ENCODE measurements at places on chromosomes 6 and 20.

DNA sequence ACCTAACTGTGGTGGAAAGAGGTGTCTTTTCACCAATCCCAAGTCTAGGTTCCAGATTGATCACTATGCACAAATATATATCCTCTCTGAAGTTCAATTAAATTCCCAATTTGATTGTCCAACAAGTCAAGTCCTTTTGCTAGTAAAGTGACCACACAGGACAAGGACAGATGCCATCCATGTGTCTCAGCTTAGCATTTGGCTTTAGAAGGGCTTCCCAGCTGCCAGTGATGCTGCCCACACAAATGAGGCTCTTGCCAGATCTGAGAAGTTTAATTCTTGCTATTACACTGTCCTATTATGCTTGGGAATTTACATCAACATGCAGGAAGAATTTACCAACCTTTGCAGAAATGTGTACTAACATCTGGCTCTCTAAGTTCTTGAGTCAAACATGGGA is 108.5 kb downstream of the COL9A1 start:
- DNase-seq = no peak

DNA sequence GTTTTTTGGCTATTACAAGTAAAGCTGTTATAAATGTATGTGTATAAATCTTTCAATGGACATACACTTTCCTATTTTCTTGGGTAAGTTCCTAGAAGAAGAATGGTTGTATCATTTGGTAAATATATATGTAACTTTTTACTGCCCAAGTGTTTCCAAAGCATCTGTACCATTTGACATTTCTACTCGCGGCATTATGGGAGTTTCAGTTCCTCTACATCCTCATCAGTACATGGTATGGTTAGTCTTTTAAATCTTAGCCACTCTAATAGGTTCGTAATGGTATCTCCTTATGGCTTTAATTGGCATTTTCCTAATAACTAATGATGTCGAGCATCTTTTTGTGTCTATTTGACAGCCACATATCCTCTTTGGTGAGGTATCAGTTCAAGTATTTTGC is 12.9 kb downstream of the SNPH start:
- DNase-seq = no peak

GRCh38 chr6:123415844-123416468 is 220.8 kb downstream of the TRDN start:
- DNase-seq = peak; percentile 38

DNA sequence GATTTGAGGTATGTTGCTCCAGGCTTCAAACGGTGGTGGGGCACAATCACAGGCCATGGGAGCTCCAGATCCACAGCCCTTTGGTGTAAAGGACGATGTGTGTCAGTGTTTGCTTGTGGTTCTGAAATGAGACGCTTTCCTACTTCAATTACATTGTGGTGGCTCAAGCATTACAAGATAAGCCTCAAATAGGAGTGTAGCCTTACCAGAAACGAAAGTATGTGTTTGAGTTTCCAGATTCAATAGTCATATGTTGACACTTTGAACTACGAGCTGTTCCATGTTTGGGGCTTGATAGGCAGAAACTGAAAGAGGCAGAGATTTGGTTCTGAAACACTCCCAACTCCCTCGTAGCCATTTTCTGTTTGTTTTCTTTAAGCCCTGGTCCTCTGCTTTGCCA is 187.1 kb downstream of the MYLK4 start:
- no peak for DNase-seq

- DNase-seq = no peak
Observed at GRCh38 chr20:8115436-8115835, 16.6 kb upstream of the PLCB1 start.

- peak; percentile 6 for DNase-seq
Observed at GRCh38 chr6:123380257-123380656, 256.5 kb downstream of the TRDN start.

GRCh38 chr20:14799545-14800216 is 462.3 kb upstream of the FLRT3 start:
- no peak for DNase-seq

DNA sequence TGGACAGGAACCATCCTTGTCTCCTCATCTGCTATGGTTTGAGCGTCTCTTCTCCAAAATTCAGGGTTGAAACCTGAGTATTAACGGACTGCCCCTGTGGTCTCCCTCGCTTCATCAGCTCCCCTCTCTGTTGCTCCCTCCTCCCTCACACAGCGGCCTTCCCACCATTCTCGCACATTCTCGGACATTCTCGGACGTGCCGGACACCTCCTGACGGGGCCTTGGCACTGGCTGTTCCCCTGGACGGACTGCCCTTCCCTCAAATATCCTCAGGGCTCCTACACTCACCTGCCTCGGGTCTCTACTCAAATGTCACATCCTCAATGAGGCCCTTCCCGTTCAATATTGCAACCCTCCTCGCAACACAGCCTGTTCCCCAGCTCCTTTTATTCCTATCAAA is 115.8 kb downstream of the TBC1D7 start:
- DNase-seq = no peak

DNA sequence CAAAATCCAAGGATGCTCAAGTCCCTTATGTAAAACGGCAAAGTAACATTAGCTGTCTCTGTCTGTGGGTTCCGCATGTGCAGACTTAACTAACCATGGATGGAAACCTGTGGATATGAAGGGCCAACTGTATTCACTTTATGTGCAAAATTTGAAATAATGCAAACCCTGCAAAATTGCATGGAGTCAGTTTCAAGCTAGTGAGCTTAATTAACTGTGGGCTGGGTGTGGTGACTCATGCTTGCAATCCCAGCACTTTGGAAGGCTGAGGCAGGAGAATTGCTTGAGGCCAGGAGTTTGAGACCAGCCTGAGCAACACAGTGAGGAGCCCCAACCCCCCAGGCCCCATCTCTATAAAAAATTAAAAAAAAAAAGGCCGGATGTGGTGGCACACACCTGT is 81.4 kb downstream of the ANKS1A start:
- DNase-seq = peak; percentile 49

DNA sequence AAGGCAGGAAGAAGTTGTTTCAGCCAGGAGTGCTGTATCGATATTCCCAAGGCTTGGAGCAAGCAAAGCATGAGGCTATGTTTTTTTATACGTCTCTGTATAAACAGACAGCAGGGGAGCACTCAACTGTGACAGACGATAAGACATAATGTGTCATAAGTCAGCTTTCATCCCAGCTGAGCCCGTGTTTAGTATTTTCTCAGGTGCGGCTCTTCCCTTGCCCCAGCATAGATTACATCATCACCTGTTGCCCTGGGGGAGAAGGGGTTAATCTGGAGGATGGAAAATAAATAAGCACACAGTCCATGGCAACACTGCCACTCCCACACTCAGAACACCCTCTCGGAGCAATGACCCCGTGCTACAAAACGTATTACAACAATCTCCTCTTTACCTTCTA is 22.1 kb upstream of the KCNK5 start:
- DNase-seq = no peak

GRCh38 chr20:23165964-23166363 is 79.8 kb upstream of the CD93 start:
- no peak for DNase-seq

GRCh38 chr6:149217466-149217888 is 100.0 kb upstream of the TAB2 start:
- DNase-seq = no peak

DNA sequence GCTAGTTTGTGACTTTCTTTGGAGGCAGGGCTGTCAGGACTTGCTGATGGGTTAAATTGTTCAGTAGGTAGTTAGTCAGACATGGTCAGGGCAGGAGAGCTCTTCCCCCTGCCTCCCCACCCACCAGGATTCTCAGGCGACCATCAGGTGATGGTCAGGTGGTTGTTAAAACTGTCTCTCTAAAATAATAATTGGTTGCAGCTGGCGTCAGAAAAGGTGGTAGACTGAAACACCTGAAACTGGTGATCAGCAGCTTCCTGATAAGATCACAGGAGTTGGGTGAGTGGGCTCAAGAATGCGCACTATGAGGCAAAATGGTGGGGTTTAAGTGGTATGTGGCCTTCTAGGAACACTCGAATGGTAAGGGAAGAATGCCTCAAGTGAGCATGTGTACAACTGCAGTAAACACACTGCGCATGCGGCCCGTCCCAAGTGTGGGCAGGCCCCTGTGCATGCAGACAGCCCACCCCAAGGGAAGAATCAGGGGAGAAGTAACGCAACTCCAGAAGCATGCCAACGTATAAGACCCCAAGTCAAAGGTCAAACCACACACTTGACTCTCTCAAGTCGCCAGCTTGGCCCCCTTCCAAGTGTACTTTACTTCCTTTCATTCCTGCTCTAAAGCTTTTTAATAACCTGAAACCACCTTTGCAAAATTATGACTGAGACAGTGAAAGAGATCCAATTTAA is 7.9 kb upstream of the BLCAP start:
- no peak for DNase-seq

- peak; percentile 50 for DNase-seq
Observed at GRCh38 chr20:12207875-12208274, 290.2 kb downstream of the BTBD3 start.

DNA sequence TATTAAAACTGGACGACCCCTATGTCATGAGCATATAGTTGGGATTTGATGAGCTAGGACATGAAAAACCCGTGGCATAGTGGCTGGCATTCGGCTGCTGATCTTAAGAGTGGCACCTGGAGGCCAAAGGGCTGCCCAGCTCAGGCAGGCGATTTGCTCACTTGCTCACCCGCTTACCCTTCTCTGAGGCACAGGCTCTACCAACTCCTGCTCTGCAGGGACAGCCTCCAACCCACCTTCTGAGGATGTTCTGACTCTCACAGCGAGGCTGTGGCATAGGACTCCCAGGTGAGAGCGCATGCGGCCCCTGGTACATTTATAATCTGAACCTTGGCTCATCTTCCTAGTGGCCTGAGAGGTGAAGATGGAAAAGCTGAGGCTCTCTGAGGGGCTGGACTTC is 995 bp downstream of the RSPO4 start:
- DNase-seq = no peak

- DNase-seq = no peak
Observed at GRCh38 chr20:1033751-1034414, 31.8 kb upstream of the RSPO4 start.

DNA sequence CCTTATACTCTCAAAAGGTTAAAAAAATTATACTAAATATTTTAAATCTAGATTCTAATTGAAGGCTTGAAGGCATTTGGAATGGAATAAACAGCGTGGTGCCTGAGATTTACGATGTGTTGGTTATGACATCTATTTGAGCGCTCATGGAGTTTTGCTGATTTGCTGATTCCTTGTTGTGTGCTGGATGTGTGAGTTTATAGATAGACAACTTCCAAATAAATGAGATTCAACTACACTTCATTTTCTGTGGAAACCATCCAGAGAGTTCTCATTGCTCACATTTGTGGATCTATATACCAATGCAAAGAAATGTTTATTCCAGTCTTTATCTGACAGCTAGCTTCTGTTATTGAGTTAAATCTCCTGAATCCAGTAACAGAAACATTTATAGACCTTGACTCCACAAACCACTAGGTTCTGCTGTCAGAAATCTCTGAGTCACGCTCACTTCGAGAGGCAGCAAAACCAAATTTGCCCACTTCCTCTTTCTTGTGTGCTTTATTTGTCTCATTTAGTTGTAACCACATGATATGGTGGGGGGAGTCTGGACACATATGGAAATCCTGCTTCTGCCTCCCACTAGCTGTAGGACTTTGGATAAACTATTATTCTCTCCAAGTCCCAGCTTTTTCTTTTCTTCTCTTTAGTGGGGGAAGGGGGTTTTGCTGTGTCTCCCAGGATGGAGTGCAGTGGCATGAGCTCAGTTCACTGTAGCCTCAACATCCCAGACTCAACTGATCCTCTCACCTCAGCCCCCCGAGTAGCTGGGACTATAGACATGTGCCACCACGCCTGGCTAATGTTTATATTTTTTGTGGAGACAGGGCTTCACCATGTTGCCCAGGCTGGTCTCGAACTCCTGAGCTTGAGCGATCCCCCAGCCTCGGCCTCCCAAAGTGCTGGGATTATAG is 54.5 kb downstream of the IPCEF1 start:
- peak; percentile 90 for DNase-seq

GRCh38 chr6:6438286-6438685 is 117.8 kb upstream of the F13A1 start:
- peak; percentile 21 for DNase-seq

DNA sequence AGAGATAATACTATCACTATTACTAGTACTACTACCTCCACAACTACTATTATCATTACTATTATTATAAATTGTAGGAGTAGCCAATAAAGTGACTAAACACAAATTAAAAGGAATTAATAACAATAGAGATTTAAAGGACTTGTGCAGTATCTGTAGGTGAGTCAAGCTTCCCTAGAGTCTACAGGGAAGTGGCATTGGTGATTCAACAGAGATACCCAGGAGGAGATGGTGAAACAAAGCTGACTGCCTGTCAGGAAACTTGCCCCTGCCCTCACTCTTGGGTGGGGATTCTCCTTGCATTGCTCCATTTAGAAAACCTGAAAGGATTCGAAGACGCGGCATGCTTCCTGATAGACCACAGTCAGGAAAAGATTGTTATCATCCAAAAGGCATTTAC is 23.3 kb upstream of the BCLAF1 start:
- DNase-seq = no peak

DNA sequence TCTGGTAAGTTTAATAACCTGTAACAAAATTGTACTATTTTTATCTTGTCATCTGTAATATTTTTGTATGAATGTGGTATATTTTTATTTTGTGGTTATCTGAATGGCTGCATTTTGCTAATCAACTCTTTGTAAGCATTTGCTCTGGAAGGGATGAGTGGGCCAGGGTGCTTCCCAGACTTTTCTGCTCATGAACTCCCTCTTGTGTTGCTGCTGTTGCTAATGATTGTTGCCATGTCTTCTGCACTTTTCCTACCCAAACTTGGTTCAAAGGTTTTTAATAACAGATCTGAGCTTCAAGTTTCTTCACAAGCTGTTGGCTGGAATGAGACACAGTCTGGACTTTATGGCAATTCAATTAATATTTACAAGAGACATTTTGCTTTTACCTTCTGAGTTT is 1005.7 kb downstream of the HACE1 start:
- no peak for DNase-seq

DNA sequence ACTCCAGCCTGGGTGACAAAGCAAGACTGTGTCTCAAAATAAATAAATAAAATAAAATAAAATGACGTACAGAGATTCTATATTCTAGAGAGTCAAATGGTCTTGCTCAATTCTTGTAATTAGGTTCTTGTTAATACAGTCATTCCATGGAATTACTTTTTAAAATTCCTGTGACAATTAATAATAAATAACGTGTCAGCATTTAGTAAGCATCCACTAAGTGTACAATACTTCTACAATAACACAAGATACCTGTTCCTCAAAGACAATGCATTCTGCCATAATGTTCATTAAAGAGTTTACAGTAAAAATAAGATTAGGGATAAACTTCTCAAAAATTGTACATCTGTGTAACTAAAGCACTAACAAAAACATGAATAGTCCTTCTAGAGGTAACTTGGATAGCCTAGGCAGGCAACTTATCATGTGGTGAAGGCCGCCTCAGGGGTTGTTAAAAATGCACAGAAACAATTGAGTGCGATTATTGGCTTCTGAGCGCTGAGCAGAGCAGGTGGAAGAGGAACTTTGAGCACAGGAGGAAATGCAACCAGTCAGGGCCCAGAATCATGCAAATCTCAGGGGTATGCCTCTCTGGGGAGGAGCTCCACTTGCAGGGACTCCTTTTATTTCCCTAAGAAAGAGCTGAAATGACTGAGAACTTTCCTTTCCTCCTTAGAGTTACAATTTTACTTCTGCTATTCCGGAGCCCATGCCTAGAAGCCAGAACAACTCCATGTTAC is 37.1 kb downstream of the QRSL1 start:
- DNase-seq = no peak

- no peak for DNase-seq
Observed at GRCh38 chr20:15699431-15700146, 873.7 kb downstream of the KIF16B start.
